ENCODE measurements at places on chromosomes 3 and 15. TPM values are rescaled to one million over a fixed set of nuclear protein-coding genes. Genes with fewer than 3 reads are reported as not detected.

Gene TRH
- 0.16 TPM for total RNA-seq

Gene SYNM
- total RNA-seq = 2.2 TPM

GRCh38 chr15:39597751-39598185 lies 16.9 kb downstream of the THBS1 start:
- no peak for DNase-seq

DNA sequence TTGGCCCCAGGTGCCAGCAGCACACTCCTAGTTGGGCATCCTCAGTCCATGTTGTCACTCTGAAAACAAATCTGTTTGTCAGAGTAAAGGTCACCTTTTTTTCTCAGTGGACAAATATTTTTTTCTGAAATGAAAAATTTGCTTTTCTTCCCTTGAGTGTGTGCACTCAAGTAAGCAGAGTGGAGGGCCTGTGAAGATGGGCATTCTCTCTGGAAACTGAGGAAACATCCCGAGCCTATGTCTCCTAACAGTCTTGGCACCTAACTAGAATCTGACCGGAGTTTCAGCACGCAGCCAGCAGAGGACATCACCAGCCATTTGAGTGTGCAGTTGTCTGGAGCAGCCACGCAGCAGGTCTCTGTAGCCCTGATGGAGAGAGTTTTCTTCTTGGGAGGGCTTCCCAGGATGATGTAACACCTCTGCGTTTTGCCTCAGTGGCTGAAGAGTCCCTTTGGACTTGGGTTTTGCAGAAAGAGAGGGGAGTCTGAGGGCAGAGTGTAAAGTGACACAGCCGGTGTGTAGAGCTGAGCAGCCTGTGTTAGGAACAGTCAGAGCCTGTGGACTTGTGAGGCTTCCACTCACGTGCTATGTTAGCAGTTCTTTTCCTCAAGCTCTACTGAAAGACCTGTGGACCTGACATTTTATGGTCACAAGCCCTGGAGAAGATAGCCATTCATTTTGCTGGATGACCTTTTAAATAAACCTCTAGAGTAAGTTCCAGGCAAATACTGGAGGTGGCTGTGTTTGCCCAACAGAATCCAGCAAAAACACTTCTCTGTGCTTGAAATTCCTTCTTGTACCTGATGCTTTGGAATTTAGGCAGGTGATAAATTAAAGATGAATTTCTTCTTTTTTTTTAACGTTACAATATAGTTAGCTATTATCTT lies 51.6 kb downstream of the ABHD2 start:
- DNase-seq = peak; percentile 22

- DNase-seq = no peak
Measured at GRCh38 chr3:38646630-38647029, 2.9 kb downstream of the SCN5A start.

DNA sequence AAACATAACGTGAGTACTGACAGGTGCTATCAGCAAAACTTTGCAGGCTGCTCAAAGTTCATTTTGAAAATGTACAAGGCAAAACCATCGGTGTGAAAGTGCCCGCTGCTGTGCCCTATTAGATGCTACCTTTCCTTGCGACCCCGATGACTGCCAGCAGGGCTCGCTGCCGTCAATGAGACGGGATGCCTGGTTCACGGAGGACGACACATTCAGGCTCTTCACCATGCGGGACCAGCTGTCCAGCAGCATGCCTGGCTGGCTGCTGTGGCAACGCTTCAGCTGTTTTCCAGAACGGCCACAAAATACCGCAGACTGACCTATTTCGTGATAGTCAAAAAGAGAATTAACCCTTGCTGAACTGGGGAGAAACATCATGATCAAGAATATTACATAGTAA lies 92.7 kb upstream of the OCA2 start:
- DNase-seq = peak; percentile 34

DNA sequence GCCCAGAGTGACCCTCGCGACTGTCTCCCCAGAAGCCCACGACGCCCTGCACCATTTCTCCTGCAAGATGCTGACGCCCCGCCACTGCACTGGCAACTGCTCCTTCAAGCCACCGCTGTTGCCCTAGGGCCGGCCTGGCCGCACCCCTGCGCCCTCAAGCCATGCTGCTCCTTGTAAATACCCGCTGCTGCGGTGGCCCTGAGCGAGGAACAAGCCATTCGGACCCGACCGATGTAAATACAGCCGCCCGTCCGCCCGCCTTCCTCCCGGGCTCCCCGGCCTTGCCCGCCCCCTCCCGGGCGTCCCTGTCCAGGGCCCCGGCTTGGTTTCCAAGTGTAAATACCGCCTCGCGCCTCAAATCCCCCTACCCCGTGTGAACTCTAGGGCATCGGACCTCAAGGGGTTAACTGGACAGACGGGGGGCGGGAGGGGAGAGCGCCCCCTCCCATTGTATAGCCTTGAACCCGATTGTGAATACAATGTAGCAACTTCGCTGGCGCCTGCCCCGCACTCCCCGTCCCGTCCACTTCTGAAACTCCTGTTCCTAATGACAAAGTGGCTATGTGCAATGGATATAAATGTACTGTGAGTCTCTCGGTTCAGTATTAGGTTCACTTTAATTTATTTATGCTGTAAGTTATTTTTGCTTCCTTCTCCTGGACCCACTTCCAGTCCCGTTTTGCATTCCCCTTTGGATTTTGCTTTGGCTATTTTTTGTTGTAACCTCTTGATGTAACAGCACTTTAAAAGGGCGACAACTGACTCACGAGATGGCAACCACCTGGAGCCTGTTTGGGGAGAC lies 5.9 kb downstream of the RNU6-1 start:
- DNase-seq = peak; percentile 84

GRCh38 chr3:155093261-155093660 lies 13.1 kb downstream of the MME start:
- DNase-seq = no peak

DNA sequence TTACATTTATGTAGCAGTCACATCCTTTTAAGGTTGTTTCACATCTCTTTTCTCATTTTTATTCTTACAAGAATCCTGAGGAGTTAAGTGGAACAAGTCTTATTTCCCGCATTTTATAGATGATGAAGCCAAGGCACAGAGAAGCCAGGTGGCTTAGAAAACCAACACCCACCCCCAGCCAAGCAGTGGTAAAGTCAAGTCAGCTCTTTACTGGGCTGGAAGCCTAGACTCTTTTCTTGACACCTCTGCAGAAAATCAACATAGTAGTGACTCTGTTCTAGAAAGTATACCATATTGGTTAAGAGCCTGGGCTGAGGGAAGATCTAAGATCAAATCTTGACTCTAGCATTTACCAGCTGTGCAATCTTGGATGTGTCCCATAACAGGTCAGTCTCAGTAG lies 195.7 kb downstream of the KCNAB1 start:
- DNase-seq = no peak

Measured in WTC11 (cell line).